Sciatic nerve (tissue), 2 donors: ENCODE measurements at places on chromosomes 6 and 20. TPM values are rescaled to one million over a fixed set of nuclear protein-coding genes. Genes with fewer than 3 reads are reported as not detected.

The GPX5 gene
- not detected for total RNA-seq

The APCDD1L gene
- total RNA-seq, result 0.53 TPM

The KHDC1L gene
- total RNA-seq, result not detected

The GSTA2 gene
- not detected for total RNA-seq

The RAMACL gene
- 4.3 TPM for total RNA-seq

The MATN4 gene
- 0.22 TPM for total RNA-seq

The HTR1E gene
- not detected for total RNA-seq

The TREM2 gene
- total RNA-seq, result 8.8 TPM

The KIF13A gene
- total RNA-seq, result 72.8 TPM

The SLC22A7 gene
- total RNA-seq, result not detected

The SGK2 gene
- 7.7 TPM for total RNA-seq

The DEFB124 gene
- total RNA-seq, result 1.8 TPM
